H7 (cell line): ENCODE measurements at places on chromosomes 3 and 15.

DNA sequence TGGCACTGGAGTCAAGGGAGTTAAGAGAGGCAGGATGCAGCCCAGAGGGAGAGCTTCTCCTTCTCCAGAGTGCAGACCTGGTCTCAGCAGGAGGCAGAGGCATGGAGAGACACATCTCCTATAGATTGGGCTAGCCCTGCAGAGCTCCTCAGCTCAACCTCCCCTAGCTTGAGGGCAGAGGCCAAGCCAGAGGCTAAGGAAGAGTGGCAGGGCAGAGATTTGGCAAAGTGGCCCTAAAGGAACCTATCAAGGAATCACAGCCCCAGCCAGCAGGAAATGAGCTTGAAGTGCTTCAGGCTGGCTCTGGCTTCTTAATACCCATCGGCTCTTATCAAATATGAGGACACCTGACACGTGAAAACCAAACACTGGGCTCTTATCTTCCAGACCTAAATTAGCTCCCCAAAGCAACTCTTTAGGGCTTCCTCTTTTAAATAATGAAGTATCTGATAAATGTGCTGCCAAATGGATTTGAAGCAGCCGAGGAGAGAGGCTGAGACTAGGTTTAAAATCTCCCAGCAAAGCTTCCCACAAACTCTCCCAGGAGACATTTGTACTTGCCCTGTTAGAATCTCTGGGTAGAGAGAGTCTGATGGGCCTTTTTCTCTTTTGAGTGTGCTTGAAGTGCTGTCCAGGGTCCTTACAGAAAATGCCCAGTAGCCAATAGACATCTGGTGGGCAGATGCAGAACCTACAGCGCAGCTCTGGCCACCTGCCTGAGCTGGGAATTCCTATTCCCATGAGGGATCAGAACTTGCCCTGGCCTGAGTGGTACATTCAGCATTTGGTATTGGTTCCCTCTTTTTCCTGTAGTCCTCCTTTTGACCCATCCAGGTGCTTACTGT, 271.4 kb downstream of the CLSTN2 start:
- peak; percentile 27 for DNase-seq

- DNase-seq: no peak
Observed at GRCh38 chr3:42898896-42899675, 6.9 kb upstream of the ZNF662 start.

DNA sequence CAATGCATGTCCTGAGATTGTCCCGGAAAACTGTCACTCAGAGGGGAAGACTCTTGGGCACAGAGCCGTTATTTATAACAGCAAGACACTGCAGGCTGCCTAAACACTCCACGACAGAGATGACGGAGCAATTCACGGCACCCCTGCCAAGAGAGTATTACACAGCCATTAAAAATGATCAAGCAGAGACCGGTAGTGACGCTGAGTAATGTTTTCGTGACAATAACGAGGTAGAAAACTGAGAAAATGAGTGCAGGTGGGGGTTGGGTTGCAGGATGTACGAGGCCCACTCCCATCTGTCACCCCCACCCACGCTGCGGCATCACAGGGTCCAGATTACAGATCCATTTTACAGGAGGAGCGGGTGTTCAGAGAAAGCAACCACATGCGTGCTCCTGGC, 58.9 kb upstream of the LINGO1 start:
- no peak for DNase-seq

GRCh38 chr3:66416556-66417304, 84.1 kb downstream of the LRIG1 start:
- DNase-seq: no peak

- no peak for DNase-seq
Observed at GRCh38 chr3:32973982-32974381, 22.5 kb downstream of the CCR4 start.

- DNase-seq: no peak
Observed at GRCh38 chr3:52524258-52524751, 9.4 kb downstream of the NT5DC2 start.

DNA sequence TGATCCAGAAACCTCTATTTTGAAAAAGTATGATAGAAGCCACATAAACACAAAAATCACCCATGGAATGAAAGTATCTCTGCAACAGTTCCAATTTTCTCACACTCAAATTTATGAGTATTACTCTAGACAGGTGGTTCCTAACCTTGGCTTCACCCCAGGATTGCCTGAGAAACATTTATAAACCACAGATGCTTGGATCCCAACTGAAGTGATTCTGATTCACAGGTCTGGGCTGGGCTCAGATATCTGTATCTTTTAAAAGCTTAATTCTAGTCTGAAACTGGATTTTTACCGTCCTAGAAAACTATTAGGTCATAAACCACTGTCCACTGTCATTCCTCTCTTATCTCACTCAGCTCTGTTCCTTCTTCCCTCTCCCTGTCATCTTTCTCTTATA, 7.4 kb upstream of the SST start:
- no peak for DNase-seq

DNA sequence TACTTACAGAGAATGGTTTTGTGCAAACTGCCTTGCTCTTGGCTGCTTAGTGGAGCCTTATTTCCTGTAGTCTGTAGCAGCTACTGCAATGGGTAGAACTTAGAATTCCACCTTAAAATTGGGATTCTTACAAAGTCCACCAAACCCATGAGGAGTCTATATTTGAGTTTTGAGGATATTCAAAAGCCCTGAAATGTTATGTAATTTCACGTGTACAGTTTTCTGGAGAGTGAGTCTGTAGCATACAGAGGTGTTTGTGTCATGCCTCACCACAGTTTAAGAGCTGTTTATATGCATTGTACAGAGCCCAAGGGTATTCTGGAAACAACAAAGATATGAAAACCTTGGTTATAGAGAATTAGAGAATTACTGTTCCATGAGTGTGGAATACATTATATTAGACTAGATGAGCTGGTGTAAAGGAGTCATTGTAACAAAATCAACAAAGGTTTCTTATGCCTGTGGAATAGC, 114.4 kb downstream of the MBNL1 start:
- DNase-seq: no peak

- no peak for DNase-seq
Observed at GRCh38 chr3:188270423-188270972, 116.5 kb downstream of the LPP start.

- DNase-seq: no peak
Observed at GRCh38 chr3:187973977-187974870, 179.7 kb upstream of the LPP start.

DNA sequence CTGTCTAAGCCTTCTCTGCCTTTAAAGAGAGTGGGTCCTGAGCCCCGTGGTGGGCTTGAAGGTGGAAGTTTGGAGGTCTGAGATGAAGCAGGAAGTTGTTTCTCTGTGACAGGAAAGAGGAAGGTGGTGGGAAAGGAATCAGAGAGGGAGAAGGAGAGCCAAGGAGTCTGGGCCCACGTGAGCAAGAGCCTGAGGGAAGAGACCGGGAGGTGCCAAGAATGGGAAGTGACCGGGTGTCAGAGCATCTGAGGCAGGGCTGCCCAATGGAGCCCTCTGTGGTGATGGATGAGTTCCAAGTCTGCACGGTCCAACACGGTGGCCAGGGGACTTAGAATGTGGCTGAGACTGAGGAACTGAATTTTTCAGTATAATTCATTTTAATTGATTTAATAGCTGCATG, 24.6 kb downstream of the ALDH1L1 start:
- DNase-seq: no peak

- DNase-seq: no peak
Observed at GRCh38 chr15:44956388-44956787, at the start of gene TERB2. TERB2 (plus strand) TSS chr15:44956687; CDS start chr15:44956719, 32 bp downstream.

GRCh38 chr15:73994912-73995622, 551 bp downstream of the PML start:
- no peak for DNase-seq

DNA sequence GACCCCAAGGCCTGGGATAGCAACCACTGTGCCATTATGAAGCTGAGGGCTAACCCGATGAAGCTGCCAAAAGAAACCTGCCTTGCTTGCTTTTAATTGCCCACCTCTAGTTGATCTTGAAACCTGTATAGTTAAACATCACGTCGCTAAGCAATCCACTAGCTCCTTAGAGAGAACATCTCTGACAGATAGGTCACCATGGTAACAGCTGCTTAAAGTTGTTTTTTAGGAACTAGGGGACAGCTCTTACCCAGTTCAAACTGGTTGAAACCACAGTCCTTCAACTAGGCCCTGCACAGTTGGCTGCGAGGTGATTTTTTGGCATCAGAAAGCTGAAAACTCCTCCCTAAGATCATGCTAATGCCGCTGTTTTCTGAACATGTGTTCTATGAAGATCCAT, 135.7 kb downstream of the EBLN2 start:
- DNase-seq: no peak

GRCh38 chr3:194330579-194330978, 20.5 kb downstream of the CPN2 start:
- peak; percentile 35 for DNase-seq

DNA sequence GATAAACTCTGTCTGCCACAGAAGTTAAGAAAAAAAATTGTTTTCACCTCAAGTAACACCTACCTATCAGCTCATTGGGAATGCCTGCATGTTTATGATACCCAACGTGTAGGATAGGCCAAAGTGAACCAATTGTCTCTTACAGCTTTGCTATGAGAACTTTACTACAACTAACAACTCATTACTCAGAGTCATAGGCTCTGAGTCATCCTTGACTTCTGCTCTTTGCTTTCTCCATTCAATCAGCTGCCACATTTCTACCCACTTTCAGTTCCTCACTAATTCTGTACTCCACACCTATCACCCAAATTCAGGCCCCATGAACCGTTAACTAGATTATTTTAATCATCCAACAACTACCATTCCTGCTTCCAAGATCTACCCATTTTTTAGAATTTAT, 843.9 kb downstream of the TUSC7 start:
- no peak for DNase-seq

DNA sequence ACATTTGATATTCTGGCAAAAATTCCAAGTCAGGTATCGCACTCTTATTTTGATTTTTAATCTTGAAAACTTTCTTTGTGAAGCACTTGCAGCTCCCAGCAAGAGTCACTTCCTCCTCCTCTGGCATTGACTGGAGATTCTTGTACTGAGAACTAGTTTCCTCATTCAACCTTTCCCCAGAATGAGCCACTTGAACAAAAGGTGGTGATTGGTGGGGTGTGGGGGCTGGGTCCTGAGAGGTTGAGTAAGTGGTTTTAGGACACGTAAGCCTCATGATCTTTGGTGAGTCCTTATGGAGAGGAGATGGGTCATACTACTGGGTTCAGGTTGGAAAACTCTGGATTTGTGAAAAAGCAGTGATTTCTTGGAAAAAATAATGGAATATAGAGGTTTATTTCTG, 32.3 kb upstream of the ONECUT1 start:
- DNase-seq: peak; percentile 25

DNA sequence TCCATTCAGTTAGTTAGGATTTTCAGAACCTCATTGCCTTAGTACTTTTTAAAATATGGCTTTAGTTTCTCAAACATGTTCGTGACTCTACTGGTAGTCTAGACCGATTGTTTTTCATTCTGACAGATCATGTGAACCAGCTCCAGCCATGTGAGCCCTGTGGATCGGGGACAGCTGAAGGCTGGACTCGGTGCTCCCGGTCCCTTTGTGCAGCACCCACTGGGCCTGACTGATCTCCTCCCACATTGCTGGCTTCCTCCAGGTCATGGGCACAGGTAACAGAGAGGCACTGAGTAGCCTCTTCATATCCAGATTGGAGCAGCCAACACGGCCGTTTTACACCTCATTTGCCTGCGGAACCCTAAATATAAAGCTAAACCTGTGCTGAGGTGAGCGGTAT, 30.5 kb downstream of the NIPA2 start:
- DNase-seq: no peak

DNA sequence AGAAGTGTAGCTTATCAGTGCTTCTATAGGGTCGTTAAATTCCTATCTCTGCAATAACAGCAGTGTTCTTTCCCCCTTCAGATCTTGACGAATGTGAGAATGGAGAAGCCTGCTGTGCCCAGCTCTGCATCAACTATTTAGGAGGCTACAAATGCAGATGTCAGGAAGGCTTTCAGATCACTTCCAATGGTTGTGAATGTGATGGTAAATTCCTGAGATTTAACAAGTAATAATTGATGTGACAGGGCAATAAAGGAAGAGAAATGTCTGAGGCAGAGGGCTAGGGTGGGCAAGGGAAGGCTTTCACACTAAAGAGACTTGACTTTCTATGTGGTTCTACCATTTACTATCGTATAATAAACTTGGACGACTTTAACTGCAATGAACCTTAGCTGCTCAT, 711.7 kb upstream of the GOLIM4 start:
- peak; percentile 30 for DNase-seq

DNA sequence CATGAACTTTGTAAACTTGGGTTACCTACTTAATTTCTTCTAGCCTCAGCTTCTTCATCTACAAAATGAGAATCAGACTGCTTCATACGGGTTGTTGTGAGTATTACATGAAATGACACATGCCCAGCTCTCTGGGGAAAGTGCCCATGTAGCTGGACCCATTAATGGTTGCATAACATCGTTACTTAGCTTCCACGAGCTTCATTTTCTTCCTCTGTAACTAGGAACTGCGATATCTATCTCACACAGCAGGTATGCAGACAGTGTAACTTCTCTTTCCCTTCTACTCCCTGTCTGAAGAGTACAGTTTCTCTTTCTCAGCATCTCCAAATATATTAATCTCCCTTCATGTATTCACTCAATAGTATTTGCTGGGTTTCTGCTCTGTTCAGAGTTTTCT, 37.9 kb upstream of the DLG1 start:
- DNase-seq: no peak

GRCh38 chr3:169579116-169579710, 84.3 kb downstream of the MECOM start:
- no peak for DNase-seq

GRCh38 chr3:55543181-55543614, 56.1 kb upstream of the WNT5A start:
- DNase-seq: no peak

DNA sequence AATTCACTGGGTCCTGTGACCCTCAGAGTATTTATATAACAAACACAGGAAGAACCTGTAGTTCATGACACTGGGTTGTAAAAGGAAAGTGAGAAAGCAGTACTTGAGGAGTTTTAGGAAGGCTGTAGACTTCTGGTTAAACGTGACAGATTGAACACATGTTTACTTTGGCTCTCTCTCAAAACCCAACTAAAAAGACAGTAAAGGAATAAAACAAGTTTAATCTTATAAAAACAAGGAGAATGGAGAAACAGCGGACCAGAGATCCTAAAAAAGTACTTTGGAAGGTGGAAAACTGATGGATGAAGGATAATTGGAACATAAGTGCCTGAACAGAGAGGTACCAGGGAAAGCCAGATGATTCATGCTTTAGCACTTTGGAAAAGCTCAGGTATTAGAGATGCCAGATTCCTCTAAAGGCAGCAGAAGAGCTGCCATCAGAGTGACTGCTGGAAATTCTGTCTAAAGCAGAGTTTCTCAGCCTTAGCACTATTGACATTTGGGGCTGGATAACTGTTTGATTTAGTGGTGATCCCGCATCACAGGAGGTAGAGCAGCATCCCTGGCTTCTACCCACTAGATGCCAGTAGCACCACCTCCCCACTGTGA, 182.9 kb upstream of the RORA start:
- DNase-seq: no peak

GRCh38 chr15:99842071-99842470, 108.8 kb upstream of the LYSMD4 start:
- no peak for DNase-seq

- no peak for DNase-seq
Observed at GRCh38 chr15:62094388-62094787, 27.6 kb downstream of the C2CD4A start.

GRCh38 chr3:153166206-153166605, 4.2 kb downstream of the RAP2B start:
- no peak for DNase-seq

- no peak for DNase-seq
Observed at GRCh38 chr3:9151240-9151639, 98.2 kb downstream of the SRGAP3 start.
